Spinal cord (tissue), 10 donors: ENCODE measurements at places on chromosomes 2 and 18. TPM values are rescaled to one million over a fixed set of nuclear protein-coding genes. Genes with fewer than 3 reads are reported as not detected.
A peak's percentile ranks its signal among the peaks of the same experiment; 100 is the strongest.

PDE1A gene
- total RNA-seq: 37.0 TPM

- no peaks in the 10 kb centered on the region for H3K36me3 ChIP-seq
- H3K4me3 ChIP-seq: no peak overlapping the region
- H3K4me1 ChIP-seq: peaks cover 5% of the 10 kb centered on the region
- no peak for DNase-seq
- H3K27ac ChIP-seq: no peak overlapping the region
Measured at GRCh38 chr2:12116228-12116750, 369.9 kb downstream of the LPIN1 start.

DNA sequence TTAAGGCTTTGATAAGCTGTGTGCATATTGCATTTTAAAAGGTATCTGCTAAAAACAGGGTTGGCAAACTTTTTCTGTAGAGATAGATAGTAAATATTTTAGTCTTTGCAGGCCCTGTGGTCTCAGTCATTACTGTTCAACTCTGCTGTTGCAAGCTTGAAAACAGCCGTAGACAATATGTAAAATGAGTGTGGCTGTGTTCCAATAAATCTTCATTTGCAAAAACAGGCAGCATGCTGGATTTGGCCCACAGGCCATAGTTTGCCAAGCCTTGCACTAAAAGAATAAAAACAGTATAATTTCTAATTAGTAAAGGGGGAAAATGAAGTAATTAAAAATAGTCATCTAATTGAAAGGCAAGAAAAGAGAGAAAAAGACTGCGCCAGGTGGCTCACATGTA, 35.3 kb downstream of the GCKR start:
- no peak overlapping the region for H3K27ac ChIP-seq
- H3K4me1 ChIP-seq: no peaks in the 10 kb centered on the region
- no peak for DNase-seq
- no peaks in the 10 kb centered on the region for H3K36me3 ChIP-seq
- H3K4me3 ChIP-seq: no peak overlapping the region

DNA sequence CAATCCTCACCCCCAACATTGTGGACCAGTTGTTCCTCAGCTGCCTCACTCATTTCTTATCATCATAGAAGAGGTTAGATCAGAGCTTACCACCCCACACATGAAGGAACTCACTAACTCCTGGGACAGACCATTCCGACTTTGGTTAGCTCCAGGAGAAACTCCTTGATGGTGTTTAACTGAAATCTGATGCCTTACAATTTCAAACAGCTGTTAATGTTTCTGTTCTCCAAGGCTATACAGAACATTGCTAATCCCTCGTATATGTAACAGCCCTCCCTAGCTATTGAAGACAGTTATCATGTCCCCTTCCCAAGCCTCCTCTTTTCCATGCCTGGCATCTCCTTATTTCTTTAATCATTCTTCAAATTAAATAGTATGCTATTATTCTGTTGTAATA, 14.8 kb downstream of the ERBB4 start:
- H3K27me3 ChIP-seq: no peaks in the 10 kb centered on the region
- no peak overlapping the region for H3K27ac ChIP-seq
- no peaks in the 10 kb centered on the region for H3K4me1 ChIP-seq
- H3K4me3 ChIP-seq: no peak overlapping the region
- no peaks in the 10 kb centered on the region for H3K36me3 ChIP-seq

DNA sequence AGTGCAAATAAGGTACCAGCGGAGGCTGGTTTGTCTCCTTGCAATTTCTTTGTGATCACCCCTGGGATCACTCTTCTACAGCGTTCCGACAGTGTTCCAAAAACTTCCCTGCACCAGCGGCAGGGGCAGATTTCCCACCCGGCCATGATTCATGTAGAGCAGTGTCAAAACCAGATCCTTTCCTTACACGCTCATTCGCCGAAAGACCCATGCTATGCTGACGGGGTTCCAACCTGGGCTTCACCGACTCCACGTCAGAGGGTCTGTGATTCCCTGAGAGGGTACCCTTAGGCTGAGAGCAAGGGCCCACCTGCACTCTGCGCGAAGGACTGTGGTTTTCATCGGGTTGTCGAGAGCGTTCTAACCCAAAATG, 423 bp upstream of the TTC27 start:
- peaks cover 11% of the 10 kb centered on the region for H3K36me3 ChIP-seq
- H3K27ac ChIP-seq: peak overlapping the region; percentile 69
- H3K4me1 ChIP-seq: peaks cover 15% of the 10 kb centered on the region
- H3K27me3 ChIP-seq: no peaks in the 10 kb centered on the region
- no peak for DNase-seq
